ENCODE measurements at places on chromosomes 7 and 10.
A peak's percentile ranks its signal among the peaks of the same experiment; 100 is the strongest.

GRCh38 chr10:116001262-116001857 lies 271.6 kb downstream of the GFRA1 start:
- no peak for DNase-seq

- no peak for DNase-seq
Measured at GRCh38 chr7:102140952-102141370, 145.7 kb upstream of the SH2B2 start.

- DNase-seq = no peak
Measured at GRCh38 chr7:39592586-39592985, 26.4 kb downstream of the YAE1 start.

DNA sequence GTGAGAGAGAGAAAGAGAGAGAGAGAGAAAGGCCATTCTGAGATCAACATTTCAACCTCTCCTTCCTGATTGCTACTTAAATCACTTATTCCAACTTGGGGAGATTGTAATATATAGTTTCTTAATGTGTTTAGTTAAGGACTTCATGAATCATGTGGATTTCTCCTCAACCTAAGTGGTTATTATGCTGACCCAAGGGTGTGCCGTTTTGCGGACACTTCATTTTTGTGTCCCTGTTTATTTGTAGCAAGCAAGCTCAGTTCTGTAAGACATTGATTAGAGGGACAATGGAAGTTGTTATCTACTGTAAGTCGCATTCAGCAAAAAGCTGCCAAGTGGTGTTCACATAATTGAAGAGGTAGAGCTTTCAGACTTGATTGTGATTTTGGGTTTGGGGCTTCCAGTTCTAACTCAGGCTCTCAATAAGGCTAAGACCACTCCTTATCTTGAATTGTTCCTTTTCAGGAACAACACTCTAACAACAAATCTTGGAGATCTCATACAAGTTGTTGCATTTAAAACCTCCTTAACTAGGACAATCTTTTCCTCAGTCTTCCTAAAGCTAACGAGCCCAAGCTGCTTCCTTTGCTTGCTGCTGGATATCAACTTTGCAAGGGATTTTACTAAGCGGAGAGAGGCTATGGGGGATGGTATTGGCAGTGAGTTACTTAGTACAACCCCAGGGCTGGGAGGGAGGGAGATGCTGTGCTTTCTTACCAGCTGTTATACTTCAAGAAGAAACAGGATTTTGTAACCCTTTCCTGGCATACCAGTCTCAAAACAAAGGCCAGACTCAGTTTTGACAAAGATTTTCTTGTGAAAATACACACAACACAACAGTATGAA lies 19.8 kb upstream of the COL1A2 start:
- no peak for DNase-seq

GRCh38 chr10:61951144-61951483 lies 49.6 kb downstream of the ARID5B start:
- no peak for DNase-seq

GRCh38 chr7:11709196-11709595 lies 122.8 kb downstream of the THSD7A start:
- no peak for DNase-seq

DNA sequence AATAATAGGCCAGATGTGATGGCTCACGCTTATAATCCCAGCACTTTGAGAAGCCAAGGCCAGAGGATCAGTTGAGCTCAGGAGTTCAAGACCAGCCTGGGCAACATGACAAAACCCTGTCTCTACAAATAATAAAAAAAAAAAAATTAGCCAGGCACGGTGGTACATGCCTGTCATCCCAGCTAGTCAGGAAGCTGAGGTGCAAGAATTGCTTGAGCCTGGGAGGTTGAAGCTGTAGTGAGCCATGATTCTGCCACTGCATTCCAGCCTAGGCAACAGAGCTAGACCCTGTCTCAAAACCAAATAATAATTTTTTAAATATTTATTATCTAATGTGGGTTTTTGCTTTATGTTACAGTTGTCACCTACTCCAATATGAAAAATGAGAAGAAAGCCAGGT lies 178.9 kb downstream of the ADK start:
- no peak for DNase-seq

DNA sequence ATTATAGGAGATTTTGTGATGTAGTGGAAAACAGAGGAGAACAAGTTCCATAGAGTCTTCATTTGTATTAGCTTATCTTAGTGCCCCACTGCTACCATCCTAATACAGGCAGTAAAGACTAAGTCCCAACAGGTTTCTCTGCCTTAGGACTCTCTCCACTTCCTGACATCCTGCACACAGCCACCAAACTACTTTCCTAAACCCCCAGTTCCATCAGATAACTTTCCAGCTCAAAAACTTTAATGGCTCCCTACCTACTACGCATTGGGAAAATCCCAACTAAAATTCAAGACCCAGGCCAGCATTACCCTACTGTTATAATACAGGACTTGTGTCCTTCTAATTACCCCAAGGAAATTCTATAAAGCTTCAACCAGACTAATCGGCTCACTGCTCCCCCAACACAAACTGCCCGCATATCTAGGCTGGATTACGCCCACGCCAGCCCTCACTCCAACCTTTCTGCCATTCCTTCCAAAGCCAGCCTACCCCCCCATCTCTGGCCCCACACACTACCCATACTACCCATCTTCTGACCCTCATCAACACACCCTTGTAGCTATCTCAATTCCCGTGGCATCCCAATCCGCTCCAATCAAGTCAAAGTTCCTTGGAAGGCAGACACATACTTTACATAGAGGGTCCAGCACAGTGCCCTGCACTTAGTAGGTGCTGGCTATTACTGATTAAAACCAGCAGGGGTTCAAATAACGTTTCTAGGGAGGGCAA lies 1.4 kb downstream of the IDE start:
- DNase-seq = no peak

DNA sequence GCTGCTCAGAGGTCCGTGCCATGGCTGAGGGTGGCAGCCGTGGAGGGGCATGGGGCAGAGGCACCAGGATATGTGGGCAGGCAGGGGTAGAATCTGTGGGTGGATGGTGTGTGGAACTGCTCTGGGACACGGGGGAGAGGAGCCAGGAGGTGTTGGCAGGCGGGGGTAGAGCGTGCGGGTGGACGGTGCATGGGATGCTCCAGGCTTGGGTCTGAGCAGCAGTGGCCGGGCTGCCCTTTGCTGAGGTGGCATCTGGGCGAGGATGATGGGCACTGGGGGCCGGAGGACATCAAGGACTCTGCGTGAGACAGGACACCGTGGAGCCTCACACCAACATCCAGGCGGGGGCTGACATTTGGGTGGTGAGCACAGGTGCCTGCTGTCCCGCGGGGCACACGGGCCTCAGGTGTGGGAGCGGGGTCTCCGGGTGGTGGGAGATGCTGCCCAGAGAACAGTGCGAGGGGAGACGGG lies 46.2 kb downstream of the JAKMIP3 start:
- DNase-seq = peak; percentile 44

DNA sequence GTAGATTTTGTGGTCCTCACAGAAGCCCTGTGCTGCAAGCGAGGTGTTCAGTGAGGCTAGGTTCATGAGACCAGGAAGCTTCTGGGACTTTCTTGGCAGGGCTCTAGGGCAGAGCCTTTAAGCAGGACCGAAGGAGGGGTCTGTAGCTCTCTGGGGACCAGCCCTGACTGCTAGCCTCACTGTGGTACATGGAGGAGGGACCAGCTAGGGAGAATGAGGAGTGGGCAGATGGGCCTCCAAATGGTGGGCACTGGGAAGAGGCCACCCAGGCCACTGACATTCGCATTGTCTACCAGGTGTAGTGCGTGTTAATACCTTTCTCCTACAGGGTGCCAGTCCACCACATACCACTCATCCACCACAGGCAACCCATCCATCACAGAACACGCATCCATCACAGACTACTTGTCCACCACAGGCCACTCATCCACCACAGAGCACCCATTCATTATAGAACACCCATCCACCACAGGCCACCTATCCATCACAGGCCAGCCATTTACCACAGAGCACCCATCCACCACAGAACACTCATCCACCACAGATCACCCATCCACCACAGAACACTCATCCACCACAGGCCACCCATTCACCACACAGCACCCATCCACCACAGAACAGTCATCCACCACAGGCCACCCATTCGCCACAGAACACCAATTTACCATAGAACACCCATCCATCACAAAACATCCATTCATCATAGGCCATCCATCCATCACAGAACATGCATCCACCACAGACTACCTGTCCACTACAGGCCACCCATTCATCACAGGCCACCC lies 31.6 kb upstream of the ZNF488 start:
- DNase-seq = no peak

GRCh38 chr10:30974773-30975415 lies 56.8 kb downstream of the ZNF438 start:
- no peak for DNase-seq

DNA sequence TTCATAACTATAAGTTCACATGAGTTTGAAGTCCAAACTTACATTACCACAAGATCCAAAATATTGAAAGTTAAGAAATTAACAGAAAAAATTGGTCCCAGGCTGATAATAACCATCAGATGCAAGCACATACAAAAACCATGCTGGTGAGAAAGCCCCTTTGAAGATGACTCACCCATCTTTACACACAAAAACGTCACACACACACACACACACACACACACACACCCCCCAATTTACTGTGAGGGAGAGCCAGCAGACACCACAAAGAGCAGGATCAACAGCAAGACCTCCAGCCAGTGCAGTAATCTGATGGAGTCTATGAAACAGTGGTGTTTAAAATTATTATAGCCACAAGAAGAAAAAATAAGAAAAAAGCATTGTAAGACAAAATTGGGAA lies 50.1 kb upstream of the DRGX start:
- no peak for DNase-seq

GRCh38 chr7:30733691-30734090 lies 18.2 kb upstream of the INMT start:
- no peak for DNase-seq

- DNase-seq = no peak
Measured at GRCh38 chr7:149196705-149197171, 1.4 kb downstream of the ZNF282 start.

GRCh38 chr7:40298421-40298820 lies 163.6 kb downstream of the SUGCT start:
- no peak for DNase-seq

DNA sequence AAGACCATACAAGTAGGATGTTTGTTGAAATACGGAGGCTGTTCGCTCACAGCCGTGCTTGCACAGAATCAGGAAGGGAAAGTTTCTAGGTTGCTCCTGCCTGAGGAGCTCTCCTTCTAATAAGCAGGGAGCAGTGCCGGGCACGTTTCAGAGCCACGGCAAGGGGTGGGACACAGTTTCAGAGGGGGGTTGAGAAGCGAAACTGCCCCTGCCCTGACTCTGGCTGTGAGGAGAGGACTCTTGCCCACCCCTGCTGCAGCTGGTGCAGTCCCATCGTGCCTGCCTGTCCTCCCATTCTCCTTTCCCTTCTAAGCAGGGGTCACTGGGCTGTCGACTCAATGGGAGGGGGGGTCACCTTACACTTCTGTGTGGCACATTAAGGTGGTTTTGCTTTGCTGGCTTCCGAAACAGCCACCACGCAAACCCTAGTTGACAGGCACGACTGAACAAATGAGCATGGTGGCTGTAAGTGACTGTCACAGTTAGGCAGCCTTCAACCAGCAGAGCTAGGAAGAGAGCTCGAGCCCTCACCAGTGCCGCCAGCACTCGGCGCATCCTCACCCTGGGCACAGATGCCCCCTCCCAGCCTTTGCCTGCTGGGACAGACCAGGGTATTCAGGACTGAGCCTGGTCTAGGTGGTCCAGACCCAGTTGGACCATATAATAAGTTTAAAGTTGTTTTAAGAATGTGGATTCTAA lies 37.5 kb downstream of the ZNF467 start:
- DNase-seq = no peak

- DNase-seq = no peak
Measured at GRCh38 chr7:29385214-29385814, 178.3 kb upstream of the PRR15 start.

- no peak for DNase-seq
Measured at GRCh38 chr7:139596626-139597025, 73.1 kb downstream of the CLEC2L start.

DNA sequence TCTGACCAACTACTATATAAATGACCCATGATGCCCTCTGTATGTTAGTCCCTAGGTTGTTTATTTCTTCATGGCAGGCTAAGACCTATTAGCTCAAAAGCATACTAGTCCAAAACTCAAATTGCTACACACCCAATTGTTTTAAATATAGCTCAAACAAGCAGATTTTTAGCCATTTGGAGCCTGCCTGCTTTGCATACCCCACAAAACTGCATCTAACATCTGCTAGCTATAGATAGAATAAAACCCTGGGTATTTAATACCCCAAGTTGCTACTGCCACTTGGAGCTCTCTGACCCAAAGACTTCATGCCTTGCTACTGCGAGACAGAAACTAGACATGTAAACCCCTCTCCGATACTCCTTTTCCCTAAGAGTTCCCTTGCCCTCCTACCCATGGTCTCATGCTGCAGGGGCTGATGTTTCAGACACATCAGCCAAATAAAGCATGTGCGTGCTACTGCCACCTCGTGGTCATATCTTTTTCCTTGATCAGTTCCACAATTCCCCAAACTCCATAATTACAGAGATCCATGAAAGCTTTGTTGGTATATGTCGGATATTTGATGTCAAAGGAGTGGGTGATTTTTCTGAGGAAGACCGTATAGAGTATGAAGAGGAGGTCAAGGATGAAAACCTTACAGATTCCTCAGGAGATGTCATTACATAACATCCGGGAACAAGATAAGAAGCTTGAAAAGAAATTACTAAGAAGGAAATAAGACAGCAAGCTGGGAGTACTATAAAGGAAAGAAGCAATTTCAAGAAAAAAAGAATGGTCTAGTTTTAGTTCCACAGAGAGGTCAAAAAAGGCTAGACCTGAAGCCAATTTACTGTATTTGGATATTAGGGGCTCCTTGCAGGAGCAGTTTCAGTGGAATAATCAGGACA lies 386.6 kb downstream of the SH2D4B start:
- DNase-seq = no peak

DNA sequence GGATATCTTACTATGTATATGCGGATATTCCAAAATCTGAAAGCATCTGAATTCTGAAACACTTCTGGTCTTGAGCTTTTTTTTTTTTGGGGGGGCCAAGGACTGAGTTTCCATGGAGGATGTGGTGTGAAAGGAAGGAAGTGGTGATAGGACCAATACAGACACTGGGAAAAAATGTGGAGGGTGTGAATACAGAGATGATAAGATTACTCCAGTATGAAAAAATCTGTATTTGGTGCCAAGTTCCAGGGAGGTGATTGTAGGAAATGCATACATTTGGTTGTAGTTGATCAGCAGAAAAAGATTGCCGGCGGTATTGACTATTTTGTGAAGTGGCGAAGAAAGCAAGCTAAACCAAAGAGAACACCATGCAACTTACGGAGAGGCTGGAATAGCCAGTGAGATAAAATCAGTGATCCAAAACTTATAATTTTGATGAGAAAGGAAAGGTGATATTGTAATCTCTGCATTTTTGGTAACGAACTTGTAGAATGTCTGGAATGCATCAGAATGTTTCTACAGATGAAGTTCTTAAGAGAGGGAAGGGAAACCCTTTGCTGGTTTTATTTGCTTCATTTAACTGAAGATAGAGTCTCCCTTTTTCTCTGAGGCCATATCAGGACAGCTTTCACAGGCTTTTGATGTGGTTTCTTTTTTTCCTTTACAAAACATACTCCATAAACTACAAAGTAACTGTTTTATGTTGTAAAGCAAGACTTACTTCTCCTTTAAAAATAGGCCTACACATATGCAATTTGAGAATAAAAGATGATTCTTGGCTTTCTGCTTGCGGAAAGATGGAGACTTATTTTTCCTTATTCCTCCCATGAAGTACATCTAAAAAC lies 6.0 kb downstream of the WDR37 start:
- no peak for DNase-seq

Measured in pancreas (tissue), 10 donors.